Right atrium auricular region (tissue), 2 donors: ENCODE measurements at places on chromosomes 11 and 22. TPM values are rescaled to one million over a fixed set of nuclear protein-coding genes. Genes with fewer than 3 reads are reported as not detected.

- H3K4me3 ChIP-seq, result no peak overlapping the region
- no peak for DNase-seq
- H3K27ac ChIP-seq, result no peak overlapping the region
These were observed 134.3 kb downstream of the BRD1 start for GRCh38 chr22:49693416-49693815.

DNA sequence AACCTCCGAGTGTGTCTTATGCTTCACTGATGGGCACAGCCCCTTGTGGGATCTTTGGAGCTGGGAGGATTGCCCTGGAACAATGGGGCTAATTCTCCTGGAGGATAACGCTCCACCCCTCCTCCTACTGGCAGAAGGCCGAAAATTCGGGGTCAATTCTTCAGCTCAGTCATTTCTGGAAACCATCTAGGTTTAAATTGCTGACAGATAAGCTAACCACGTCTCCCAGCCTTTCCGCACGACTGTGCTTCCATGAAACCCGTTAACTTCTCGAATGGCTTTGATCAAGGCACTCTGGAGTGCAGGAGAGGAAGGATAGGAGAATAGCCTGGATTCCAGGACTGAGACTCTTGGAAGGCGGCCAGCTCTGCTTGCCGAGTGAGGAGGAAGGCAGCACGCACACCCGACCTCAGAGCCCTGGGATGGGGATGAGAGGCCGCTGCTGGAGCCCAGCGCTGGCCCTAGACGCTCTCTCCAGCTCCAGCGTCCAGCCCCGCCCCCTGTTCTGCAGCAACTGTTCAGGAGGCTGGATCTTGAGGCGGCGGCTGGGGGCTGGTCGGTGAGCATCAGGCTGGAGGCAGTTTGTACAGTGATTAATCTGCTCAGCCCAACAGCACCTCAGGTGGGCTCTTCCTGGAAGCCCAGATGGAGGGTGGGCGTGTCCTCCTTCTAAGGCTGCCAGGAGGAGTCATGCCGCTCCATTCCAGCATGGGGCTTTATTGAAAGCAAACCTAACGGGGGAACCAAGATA lies 176.7 kb upstream of the NCAM1 start:
- peak overlapping the region; percentile 7 for H3K4me3 ChIP-seq
- peaks cover 53% of the 10 kb centered on the region for H3K4me1 ChIP-seq
- DNase-seq, result peak; percentile 74
- no peaks in the 10 kb centered on the region for H3K36me3 ChIP-seq
- no peaks in the 10 kb centered on the region for H3K27me3 ChIP-seq

- no peak overlapping the region for H3K4me3 ChIP-seq
- H3K27me3 ChIP-seq, result no peaks in the 10 kb centered on the region
- no peak for DNase-seq
- no peaks in the 10 kb centered on the region for H3K36me3 ChIP-seq
These were observed 180.0 kb upstream of the NTM start for GRCh38 chr11:131190446-131190845.

DNA sequence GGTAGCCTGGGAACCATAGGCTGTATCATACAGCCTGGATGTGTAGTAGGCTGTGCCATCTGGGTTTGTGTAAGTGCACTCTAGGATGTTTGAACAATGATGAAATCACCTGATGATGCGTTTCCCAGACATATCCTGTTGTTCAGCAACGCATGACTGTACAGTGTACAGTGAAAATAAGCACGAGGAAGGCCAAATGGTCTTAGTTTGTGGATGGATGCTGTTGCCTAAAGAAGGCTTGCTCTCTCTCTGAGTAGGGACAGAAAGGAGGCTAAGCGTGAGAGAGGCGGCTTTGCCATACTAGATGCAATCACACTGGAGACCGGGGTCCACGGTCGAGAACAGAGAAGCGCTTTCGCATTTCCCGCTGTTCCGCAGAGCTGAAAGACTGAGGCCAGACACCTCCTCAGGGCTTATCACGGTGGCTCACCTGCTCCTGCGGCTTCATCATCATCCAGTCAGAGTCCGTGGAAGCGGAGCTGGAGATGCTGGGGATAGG lies 27.6 kb upstream of the APLP2 start:
- H3K4me1 ChIP-seq, result no peaks in the 10 kb centered on the region
- no peaks in the 10 kb centered on the region for H3K36me3 ChIP-seq
- H3K27ac ChIP-seq, result no peak overlapping the region
- no peak overlapping the region for H3K4me3 ChIP-seq
- no peaks in the 10 kb centered on the region for H3K27me3 ChIP-seq

DNA sequence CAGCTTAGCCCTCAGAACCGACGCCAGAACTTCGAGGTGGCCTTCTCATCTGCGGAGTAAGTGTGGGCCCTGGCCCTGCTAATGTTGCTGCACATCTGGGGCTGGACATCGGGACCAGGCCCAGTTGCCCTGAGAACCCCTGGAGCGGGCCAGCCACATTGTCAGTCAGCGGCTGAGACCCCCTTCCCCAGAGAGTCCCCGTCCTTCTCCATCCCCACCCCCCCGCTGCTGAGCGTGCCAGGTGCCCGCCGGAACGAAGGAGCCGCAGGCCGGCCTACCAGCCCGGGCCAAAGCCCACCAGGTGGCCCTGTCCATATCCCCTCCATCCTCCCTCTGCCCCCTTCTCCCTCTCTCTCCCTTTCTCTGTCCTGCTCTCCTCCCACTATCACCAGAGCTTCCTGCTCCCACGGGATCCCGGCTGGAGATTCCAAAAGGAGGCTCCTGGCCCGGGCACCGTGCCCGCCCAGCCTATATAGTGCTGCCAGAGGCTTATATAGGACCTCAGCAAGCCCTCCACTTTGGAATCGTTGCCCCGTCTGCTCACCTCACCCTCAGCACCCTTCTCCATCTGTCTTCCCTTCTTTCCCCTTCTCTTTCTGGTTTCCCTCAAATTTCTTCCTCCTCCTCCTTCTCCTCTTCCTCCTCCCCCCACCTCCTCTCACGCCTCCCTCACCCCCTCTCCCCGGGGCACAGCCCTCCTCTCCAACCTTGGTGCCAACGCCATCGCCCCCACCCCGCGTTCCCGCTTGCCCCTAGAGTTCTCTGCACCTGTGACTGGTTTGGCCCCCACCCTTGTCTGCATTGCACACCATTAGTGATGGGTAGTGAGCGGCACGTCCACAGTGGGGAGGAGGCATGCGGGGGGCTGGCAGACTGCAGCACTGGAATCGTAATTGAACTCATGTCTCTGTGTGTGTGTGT lies 7.3 kb downstream of the SELENOM start:
- H3K27ac ChIP-seq, result peak overlapping the region; percentile 34
- no peaks in the 10 kb centered on the region for H3K27me3 ChIP-seq
- H3K4me3 ChIP-seq, result no peak overlapping the region
- no peak for DNase-seq
- peaks cover 79% of the 10 kb centered on the region for H3K36me3 ChIP-seq

DNA sequence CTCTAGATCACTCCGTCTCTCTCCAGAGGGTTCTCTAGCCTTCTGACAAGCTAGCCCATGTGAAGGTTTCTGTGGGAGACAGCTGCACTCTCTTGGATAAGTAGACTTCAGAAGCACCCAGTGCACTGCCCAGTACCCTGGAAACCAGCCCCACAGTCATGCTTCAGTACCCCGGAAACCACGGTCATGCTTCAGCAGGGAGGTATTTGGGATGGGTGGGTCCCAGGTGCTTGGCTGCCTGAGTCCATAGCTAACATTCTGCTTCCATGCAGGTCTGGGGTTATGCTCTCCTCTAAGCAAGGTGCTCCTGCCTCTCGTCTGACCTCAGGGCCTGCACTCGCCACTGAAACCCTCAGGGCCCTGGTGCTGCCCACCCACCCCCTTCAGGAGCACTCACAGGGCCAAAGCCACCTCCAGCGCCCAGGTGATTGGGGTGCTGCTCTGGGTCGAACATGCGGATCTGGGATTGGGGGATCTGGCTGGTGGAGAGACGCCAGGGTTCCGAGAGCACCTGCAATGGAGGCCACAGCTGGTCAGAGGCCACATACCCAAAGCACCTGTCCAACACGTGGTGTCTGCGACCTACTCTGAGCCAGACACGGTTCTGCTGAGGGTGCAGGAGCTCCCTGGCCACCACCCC lies 7.3 kb upstream of the SYCE3 start:
- no peaks in the 10 kb centered on the region for H3K4me1 ChIP-seq
- no peaks in the 10 kb centered on the region for H3K27me3 ChIP-seq
- no peak for DNase-seq
- no peak overlapping the region for H3K4me3 ChIP-seq
- H3K36me3 ChIP-seq, result peaks cover 72% of the 10 kb centered on the region

DNA sequence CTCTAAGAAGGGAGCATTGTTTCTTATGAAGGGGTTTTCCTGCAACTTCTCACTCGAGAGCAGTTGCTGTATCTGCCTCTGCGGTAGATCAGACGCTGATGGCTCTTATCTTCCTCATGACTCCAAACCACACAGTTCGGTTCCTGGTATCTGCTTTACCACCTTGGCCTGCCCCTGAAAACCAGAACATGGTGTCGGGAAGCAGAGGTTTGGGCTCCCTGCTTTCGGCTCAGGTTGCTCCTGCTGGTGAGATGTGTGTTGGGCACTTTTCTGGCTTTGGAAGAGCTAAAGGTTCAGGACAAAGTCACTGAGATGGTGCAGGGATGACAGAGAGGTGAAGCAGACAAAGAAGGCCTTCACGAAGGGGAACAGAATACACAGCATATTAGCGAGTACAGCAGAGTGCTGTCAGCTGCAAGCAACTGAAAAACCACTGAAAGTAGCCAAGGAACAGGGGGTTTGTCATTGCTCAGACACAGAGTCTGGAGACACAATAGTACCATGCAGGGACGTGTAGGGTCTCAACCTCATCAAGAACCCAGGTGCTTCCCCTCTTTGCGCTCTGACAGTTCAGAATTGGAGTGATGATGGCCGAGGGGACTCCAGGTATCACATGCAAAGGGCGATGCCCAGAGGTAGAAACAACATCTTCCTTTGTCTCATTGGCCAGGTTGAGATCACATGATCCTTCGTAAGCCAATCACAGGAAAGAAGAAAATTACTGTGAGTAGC lies 11.9 kb upstream of the CSF2RB start:
- H3K36me3 ChIP-seq, result no peaks in the 10 kb centered on the region
- no peak overlapping the region for H3K4me3 ChIP-seq
- no peaks in the 10 kb centered on the region for H3K4me1 ChIP-seq
- H3K27ac ChIP-seq, result no peak overlapping the region
- DNase-seq, result no peak

DNA sequence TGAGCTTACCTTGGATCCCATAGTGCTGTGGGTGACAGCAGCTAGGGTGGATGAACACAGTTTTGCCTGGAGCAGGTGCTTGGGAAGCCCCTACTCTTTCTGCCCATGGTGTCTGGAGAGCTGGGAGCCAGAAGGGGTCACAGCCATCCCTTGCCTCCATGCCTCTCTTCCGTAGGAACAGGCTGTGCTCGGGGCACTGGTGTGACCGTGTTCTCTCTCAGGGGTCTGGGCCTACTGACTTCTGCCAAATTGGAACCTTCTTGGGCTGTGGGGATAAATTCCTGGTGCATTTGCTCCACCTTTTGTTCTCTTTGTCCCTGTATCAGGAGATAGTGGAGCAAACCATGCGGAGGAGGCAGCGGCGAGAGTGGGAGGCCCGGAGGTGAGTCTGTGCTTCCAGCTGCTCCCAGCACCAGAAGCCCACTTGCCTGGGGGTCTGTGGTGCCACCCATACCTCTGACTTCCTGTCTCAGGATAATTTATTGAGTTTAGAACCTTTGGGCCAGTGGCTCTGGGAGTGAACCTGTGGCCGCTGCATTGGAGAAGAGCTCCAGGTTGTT lies 14.4 kb downstream of the CDC45 start:
- no peak for DNase-seq
- no peaks in the 10 kb centered on the region for H3K36me3 ChIP-seq
- no peaks in the 10 kb centered on the region for H3K4me1 ChIP-seq
- no peak overlapping the region for H3K4me3 ChIP-seq
- H3K27ac ChIP-seq, result no peak overlapping the region
- no peaks in the 10 kb centered on the region for H3K27me3 ChIP-seq

- no peaks in the 10 kb centered on the region for H3K27me3 ChIP-seq
- H3K36me3 ChIP-seq, result no peaks in the 10 kb centered on the region
- no peaks in the 10 kb centered on the region for H3K4me1 ChIP-seq
- DNase-seq, result no peak
These were observed 78.5 kb downstream of the TENM4 start for GRCh38 chr11:79362206-79362757.

- peaks cover 19% of the 10 kb centered on the region for H3K4me1 ChIP-seq
- H3K4me3 ChIP-seq, result no peak overlapping the region
- no peaks in the 10 kb centered on the region for H3K27me3 ChIP-seq
- peak; percentile 23 for DNase-seq
- no peaks in the 10 kb centered on the region for H3K36me3 ChIP-seq
These were observed 57.3 kb downstream of the C11orf91 start for GRCh38 chr11:33643167-33643824.

- no peak overlapping the region for H3K4me3 ChIP-seq
- H3K4me1 ChIP-seq, result no peaks in the 10 kb centered on the region
- no peaks in the 10 kb centered on the region for H3K36me3 ChIP-seq
- no peaks in the 10 kb centered on the region for H3K27me3 ChIP-seq
- DNase-seq, result no peak
- no peak overlapping the region for H3K27ac ChIP-seq
These were observed 96.4 kb upstream of the SESN3 start for GRCh38 chr11:95327273-95327948.

GRCh38 chr22:49119551-49119952 lies 708.1 kb downstream of the BRD1 start:
- no peaks in the 10 kb centered on the region for H3K27me3 ChIP-seq
- DNase-seq, result peak; percentile 66
- no peak overlapping the region for H3K4me3 ChIP-seq
- no peaks in the 10 kb centered on the region for H3K36me3 ChIP-seq
- H3K27ac ChIP-seq, result no peak overlapping the region

GRCh38 chr22:44850946-44851345 lies 98.6 kb downstream of the ARHGAP8 start:
- H3K4me1 ChIP-seq, result no peaks in the 10 kb centered on the region
- no peaks in the 10 kb centered on the region for H3K36me3 ChIP-seq
- H3K27me3 ChIP-seq, result no peaks in the 10 kb centered on the region
- H3K4me3 ChIP-seq, result no peak overlapping the region

- no peaks in the 10 kb centered on the region for H3K36me3 ChIP-seq
- no peaks in the 10 kb centered on the region for H3K4me1 ChIP-seq
- H3K4me3 ChIP-seq, result no peak overlapping the region
- no peak for DNase-seq
- no peak overlapping the region for H3K27ac ChIP-seq
These were observed 201.1 kb downstream of the CADM1 start for GRCh38 chr11:115302946-115303703.

- H3K4me1 ChIP-seq, result no peaks in the 10 kb centered on the region
- DNase-seq, result no peak
- no peaks in the 10 kb centered on the region for H3K27me3 ChIP-seq
- no peak overlapping the region for H3K4me3 ChIP-seq
- no peak overlapping the region for H3K27ac ChIP-seq
These were observed 128.7 kb downstream of the C11orf58 start for GRCh38 chr11:16867097-16867496.

Gene ALG8
- 16.5 TPM for total RNA-seq

Gene MOGAT2
- not detected for total RNA-seq

Gene C11orf16
- not detected for total RNA-seq

Gene POU2F3
- total RNA-seq, result not detected

Gene PTGDR2
- total RNA-seq, result 1.3 TPM

Gene MPPED2
- 1.6 TPM for total RNA-seq

Gene ATG16L2
- total RNA-seq, result 9.0 TPM
